ENCODE measurements at places on chromosomes 11 and 22.

DNA sequence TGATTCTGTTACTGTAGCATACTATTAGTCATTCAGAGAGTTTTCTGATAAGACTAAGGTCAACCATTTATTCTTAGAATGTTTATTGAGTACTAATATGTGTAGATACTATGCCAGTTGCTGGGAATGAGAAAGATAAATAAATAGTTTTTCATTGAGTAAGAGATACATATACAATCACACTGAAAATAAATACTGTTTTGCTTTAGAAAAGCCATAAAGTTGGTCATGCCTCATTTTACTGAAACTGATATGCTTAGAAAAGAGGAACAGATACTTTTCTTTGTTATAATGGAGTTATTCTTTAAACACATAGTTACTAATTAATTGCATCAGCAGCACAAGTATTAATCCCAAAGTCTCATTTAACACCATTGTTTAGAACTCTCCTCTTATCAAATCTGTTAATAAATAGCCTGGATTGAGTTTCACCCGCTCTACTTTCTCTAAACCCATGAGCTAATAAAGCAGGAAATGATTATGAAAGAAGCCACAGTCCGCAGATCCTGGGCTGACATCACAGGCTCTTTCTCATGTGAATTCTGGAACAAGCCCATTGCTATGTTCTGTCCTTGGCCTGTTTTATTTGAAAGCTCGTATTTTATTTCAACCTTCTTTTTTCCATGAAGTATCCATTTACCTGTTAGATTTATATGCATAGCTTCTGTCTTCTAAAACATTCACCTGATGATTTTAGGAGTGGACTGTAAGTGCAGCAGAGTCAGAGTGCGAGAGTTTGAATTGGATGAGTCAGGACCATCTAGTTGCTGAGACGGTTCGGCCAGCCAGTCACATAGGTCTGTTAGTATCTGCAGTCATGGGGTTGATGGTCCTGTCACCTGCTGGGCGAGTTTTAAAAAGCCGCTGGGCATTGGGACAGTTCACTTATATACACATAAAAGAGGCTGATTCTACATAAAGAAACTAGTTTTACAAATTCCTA is 35.5 kb downstream of the PIWIL4 start:
- no peak for DNase-seq

DNA sequence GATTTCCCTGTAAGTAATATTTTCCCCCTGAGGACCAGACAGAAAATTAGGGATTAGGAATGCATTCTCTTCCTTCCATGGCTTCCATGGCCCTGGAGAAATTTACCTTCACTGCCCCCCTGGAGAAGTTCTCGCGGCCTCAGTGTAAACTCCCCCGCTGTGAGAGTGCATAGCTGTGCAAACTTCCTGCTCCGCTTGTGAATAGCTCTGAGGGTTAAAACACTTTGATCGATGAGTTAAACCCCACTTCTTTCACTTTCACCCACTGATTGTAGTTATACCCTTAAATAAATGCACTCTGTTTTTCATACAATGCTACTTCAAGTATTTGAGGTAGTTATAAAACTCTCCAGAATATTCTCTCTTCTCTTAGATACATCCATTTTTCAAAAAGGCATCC is 190.8 kb downstream of the DSCAML1 start:
- no peak for DNase-seq

DNA sequence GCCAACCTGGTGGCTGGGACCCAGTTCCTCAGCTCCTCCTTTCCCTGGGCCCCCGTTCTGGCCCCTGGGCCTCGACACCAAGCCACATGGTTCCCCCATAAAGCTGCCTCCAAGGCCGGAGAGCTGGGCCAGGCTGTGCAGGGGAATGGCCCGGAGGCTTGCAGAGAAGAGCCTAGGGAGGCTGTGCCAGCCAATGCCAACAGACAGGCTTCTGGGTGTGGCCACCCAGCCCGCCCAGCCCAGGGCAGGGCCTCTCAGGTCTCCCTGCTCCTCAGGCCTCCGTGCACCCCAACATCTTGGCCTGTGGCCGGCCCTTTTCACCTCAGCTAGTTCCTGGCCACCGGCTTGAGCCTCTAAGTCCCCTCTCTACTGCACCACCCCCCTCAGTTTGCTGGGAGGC is 17.4 kb upstream of the FLRT1 start:
- DNase-seq: no peak

DNA sequence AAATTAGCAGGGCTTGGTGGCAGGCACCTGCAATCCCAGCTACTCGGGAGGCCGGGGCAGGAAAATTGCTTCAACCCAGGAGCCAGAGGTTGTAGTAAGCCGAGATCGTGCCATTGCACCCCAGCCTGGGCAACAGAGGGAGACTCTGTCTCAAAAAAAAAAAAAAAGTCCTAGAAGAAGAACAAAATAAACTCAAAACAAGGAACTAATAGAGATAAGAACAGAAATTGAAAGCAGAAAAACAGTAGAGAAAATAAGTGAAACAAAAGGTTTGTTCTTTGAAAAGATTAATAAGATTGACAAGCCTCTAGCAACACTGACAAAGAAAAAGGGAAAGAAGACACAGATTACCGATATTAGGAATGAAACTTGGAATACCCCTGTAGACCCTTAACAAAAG is 45.1 kb upstream of the CBX7 start:
- no peak for DNase-seq

DNA sequence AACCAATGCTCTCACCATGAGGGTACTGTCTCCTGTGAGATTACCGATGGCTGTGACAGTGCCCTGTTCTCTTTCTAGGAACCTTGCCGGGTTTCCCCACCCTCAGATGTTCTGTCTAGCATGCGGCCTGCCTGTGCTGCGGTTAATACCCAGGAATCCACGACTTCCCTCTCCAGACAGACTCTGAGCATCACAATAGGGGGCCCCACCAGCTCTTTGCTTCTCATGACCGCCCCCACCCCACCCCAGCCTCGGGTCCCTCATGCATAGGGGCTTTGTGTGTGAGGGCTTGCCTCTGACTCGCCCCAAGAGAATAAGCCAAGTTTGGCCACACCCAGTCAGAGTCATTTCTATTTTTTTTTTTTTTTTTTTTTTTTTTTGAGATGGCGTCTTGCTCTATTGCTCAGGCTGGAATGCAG is 10.3 kb downstream of the PARVG start:
- no peak for DNase-seq

GRCh38 chr11:5225480-5225871 is 1.4 kb downstream of the HBB start:
- DNase-seq: no peak

- no peak for DNase-seq
These were observed 25.9 kb upstream of the HTATIP2 start for GRCh38 chr11:20337526-20338154.

DNA sequence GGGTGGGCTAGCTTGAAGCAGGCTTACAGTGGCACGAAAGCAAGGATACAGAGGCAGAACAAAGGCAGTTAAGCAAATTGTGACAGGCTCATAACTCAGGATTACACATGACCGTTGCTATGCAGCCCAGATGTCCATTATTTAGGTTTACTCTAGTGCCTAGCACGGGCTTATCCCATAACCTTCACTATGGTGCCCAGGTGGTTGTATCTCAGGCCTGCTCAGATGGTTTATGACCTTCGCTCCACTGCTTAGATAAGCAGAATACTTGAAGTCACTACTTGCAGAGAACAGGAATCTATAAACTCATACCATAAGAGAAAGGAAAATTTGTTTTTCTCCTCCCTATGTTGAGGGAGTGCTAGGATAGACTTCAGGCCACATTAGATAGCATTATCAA is 9.0 kb downstream of the OR6M1 start:
- DNase-seq: no peak

GRCh38 chr11:34065505-34066203 is 14.1 kb downstream of the CAPRIN1 start:
- no peak for DNase-seq

GRCh38 chr11:33893711-33894397 is 2.0 kb upstream of the LMO2 start:
- peak; percentile 58 for DNase-seq

GRCh38 chr11:1117992-1118391 is 39.8 kb upstream of the MUC5AC start:
- no peak for DNase-seq

DNA sequence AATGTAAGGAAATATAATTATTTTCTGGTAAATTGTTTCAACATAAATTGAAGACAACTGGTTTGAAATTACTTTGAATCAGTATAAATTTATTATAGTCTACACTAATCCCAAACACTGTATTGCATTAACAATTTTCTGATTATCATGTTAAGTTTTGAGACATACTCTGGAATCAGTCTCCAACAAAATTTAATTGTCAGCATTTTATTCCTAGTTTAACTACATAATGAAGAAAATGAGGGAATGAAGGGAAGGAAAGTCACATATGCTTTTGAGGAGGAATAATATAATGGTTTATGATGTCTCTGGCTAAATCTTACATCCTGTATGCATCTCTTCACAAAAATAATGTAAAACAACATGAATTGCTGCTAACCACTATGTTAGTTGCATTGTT is 14.2 kb downstream of the OR52E1 start:
- no peak for DNase-seq

- no peak for DNase-seq
These were observed 563 bp downstream of the GATD1 start for GRCh38 chr11:776561-777287.

- no peak for DNase-seq
These were observed 62.5 kb downstream of the MACROD1 start for GRCh38 chr11:64103277-64103985.

- DNase-seq: no peak
These were observed 7.3 kb downstream of the RGL4 start for GRCh38 chr22:23698094-23698493.

GRCh38 chr11:47406896-47407745 is 1.3 kb upstream of the SLC39A13 start:
- DNase-seq: no peak

- DNase-seq: no peak
These were observed 93.7 kb downstream of the MICAL3 start for GRCh38 chr22:17930455-17931313.

GRCh38 chr22:31281733-31282132 is 10.6 kb downstream of the PIK3IP1 start:
- no peak for DNase-seq

- DNase-seq: no peak
These were observed 1.3 kb upstream of the ARAP1 start for GRCh38 chr11:72753341-72754148.

GRCh38 chr11:109138196-109138595 is 283.8 kb upstream of the C11orf87 start:
- DNase-seq: no peak

- DNase-seq: no peak
These were observed 28.6 kb upstream of the PANX2 start for GRCh38 chr22:50141891-50142363.

DNA sequence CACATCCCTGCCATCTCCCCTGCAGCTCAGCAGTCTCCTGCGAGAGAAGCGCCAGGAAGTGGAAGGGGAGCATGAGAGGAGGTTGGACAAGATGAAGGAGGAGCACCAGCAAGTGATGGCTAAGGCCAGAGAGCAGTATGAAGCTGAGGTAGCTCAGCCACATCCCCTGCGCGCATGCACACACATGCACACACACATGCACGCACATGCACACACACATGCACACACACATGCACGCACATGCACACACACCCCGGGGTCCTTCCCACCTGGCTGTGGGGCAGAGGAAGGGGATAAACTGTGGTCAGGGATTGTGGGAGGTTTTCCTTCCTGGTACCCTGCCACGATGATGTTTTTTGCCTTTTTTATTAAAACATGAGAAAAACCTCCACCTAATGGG is 65.3 kb downstream of the CEP164 start:
- no peak for DNase-seq

- no peak for DNase-seq
These were observed 2.2 kb upstream of the KIRREL3 start for GRCh38 chr11:127002669-127003259.

DNA sequence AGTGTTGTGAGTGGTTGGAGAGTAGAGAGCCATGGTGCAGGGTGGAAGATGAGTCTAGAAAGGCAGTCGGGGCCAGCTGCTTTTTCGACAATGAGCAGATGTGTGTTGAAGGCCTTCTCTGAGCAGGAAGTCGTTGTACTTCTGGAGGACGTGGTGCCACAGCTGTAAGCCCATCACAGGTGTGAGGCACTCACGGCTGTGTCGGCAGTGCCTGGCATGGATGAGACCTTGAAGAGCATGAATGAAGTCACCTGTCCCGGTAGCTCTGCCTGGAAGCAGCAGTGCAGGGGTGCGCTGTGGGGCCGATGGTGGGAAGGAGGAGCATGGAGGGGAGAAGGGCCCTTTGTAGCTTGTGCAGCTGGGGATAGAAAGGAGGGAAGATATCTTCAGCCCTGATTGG is 165.2 kb downstream of the PKNOX2 start:
- no peak for DNase-seq

- no peak for DNase-seq
These were observed 54.3 kb downstream of the TSPAN18 start for GRCh38 chr11:44780940-44781631.

GRCh38 chr11:75262961-75263852 is 22.6 kb downstream of the TPBGL start:
- DNase-seq: no peak

GRCh38 chr11:64176751-64177150 is 9.2 kb upstream of the STIP1 start:
- DNase-seq: no peak

DNA sequence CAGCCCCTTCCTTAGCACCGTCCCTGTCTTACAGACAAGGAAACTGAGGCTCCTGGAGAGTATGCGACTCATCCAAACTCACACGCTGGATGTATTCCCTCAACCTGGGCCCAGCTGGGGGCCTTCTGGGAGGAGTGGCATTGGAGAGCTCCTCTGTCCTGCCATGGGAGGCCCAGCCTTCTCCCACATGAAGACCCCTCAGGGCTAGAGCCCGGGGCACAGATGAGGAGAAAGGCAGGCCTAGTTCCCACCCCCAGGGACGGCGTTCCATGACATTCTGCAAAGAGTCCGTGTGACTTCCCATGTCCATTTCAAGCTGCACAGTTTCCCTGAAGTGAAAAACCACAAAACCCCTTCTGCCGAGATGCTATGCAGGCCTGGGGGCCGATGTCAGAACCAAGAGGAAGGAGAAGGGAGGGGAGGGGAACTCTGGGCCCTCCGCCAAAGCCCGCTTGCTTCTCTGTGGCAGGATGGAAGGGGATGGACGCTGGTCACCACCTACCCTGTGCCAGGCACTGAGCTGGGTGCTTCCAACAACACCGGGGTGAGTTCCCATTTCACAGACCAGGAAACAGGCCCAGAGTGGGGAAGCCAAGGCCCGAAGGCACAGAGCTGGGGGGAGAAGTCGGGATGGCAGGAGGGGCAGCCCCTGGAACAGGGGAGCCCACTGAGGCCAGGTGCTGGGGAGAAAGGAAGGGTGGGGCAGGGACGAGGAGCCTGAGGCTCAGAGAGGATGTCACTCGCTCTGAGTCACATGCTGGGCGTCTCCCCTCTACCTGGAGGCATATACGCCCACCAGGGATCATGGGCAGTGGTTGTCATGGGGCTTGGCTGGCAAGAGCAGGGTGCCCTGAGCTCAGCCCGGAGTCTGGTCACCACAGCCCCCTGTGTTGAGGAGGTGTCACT is 15.7 kb downstream of the RAC2 start:
- DNase-seq: no peak
